ENCODE measurements at places on chromosomes 7 and 10.

- no peak for DNase-seq
Measured at GRCh38 chr7:43244784-43245183, 132.3 kb downstream of the HECW1 start.

GRCh38 chr7:131300572-131301466 is 26.9 kb upstream of the MKLN1 start:
- no peak for DNase-seq

DNA sequence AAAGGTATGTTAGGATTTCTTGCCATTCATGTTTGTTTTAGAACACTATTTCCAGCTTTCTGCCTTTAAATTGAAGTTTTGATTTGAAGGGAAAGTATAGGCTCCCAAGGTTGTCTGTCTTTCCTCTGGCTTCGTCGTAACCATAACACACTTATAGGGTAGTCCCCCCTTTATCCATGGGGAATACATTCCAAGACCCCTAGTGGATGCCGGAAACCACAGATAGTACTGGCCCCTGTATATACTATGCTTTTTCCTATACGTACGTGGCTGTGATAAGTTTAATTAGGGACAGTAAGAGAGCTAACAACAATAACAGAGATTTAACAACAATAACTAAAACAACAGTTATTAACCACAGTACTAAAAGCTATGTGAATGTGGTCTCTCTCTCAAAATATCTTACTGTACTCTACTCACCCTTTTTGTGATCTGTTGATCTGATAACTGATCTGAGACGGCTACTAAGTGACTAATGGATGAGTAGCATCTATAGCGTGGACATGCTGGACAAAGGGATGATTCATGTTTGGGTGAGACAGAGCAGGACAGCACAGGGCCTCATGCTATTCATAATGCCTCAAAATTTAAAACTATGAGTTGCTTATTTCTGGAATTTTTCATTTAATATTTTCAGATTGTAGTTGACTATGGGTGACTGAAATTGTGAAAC is 273.1 kb downstream of the AUTS2 start:
- DNase-seq: no peak

DNA sequence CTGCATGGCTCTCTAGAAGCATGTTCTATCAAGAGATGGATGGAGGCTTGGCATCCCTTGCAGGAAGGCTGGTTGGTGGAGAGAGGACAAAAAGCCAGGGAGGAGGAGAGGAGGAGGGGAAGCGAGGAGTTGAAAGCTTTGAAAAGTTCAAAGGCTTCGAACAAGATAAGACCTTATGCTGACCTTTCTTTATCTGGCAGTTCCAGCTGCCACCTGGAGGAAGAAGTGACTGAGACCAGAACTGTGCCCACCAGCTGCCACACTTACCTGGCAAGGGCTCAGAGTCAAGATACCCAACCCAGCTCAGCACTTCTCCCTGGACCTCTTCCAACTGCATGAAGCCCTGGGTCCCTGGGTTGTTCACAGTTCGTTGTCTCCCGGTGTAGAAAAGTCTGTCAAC is 14.8 kb downstream of the CCL24 start:
- DNase-seq: no peak

GRCh38 chr10:74502963-74503608 is 323.3 kb upstream of the KAT6B start:
- DNase-seq: no peak

DNA sequence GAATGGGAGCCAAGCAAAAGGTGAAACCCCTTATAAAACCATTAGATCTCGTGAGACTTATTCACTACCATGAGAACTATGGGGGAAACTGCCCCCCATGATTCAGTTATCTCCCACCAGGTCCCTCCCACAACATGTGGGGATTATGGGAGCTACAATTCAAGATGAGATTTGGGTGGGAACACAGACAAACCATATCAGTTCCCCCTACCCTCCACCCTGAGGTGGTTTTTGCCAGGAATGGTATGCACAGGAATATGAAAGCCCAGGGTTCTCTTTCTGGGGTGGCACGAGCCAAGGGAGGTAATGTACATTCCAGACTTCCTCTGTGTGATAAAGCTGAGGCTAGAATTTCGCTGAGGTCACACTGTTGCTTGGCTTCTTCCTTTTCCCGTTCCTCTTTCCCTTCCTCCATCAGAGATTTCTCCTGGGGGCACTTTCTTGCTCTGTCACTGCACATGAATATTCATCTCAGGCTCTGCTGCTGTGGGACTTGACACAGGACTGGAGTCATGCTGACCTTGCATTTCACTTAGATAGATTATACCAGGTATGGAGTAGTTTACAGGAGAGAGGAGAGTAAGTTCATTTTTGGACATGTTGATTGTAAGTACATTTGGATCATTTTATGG is 347.0 kb upstream of the MTPN start:
- DNase-seq: no peak

- DNase-seq: no peak
Measured at GRCh38 chr7:12809476-12809875, 122.0 kb downstream of the ARL4A start.

DNA sequence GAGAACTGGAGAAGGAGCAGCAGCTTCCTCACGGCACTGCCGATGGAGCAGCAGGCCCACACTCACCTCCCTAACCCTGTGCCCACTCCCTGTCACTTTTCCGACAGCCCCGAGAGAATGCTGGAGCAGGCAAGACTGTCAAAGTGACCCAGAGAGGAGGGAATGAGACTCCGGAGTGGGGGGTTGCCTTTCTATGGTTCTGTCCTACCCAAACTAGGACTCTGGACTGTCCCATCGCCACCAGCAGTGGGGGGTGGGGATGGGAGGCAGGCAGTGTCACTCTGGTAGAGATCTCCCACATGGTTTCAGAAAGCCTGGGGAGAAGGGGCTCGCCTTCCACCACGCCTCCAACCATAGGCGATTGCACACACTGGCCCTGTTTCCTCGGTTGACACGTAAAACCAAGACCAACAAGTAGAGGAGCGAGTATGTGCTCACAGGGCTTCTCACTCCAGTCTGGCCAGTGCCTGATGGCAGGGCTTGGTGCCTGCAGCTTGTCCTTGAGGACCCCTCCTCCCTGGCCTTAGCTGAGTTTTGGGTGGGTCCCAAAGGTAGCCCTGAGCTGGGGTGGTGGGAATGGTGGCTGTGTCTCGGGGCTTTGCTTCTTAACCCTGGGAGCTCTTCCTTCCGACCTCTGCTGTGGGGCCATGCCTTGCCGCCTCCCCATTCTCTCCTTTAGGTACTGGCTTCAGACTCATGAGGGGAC is 148.5 kb downstream of the PTPN20 start:
- no peak for DNase-seq

DNA sequence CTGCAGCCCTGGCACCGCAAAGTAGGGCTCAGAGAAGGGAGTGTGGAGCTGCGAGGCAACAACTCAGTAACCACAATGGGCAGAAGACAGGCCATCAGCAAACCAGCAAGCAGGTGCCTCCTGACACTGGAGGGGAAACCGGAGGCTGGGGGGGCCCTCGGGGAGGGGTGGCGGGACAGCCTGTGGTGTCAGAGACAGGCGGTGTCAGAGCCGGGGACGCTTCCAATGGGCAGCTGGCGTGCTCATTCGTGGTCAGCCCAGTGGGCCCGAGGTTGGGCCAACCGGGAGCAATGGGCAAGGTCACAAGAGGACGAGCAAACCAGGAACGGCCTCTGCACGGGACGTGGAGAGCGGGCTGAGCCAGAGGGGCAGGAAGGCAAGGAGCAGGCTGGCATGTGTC is 158.1 kb downstream of the MAD1L1 start:
- DNase-seq: no peak

- no peak for DNase-seq
Measured at GRCh38 chr7:36651404-36651803, 72.9 kb downstream of the AOAH start.

- DNase-seq: no peak
Measured at GRCh38 chr10:98262571-98262970, 5.4 kb downstream of the LOXL4 start.

GRCh38 chr7:51238981-51239495 is 77.6 kb downstream of the COBL start:
- no peak for DNase-seq

- DNase-seq: no peak
Measured at GRCh38 chr10:70668454-70668970, 3.8 kb upstream of the ADAMTS14 start.

DNA sequence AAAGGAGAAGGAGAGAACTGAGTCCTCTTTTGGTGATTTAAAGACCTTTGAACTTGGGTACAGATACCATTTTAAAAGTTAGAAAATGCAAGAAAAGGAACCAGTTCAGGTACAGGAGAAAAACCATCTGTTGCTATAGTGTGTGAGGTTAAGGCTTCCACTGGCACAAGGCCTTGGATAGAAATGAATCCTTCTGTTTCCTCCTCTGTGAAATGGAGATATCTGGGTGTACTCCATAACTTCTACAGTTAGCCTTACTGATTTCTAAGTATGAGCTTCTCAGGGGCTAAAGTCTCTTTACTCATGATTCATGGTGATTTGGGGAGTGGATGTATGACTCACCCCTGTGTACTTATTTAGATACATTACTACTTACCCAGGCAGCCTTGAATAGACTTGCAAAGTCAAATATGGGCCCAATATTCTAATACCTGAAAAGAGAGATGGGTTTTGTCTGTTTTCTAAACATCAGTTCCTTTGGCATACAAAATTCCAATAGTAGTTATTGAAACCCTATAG is 117.2 kb upstream of the ADO start:
- no peak for DNase-seq

DNA sequence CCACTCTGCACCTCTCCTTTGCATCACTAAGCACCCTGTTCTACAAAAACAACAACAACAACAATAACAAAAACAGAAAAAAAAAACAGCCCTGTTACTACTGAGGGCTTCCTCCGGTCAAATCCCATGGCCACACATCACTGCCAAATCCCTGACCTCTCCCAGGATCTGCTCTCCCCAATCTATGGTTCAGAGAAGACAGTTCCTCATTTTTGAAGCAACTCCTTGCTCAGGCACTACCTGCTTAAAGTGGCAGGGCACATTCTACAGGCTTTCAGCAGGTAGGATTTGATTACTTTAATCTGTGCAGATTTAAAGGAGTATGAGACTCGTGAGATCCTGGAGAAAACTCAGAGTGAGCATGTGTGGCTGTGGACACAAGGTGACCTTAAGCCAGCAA is 46.9 kb downstream of the PIK3CG start:
- DNase-seq: no peak

DNA sequence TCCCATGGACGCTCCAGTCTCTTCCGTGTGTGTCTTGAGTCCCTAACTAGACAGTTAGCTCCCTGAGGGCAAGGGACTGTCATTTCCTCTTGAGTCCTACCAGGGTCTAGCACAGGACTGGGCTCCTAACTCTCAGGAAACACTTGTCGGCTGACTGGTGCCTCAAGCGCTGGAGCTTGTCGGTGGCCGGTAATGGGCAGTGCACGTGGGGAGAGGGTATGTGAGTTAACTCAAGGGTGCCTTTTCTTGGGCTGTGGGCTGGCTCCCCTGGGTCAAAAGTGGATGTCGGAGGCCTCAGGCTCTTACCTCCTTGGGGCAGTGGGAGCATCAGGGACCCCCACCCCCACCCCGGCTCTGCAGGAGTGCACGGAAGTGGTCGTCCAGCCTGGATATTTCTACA is 32.9 kb downstream of the ZNF775 start:
- no peak for DNase-seq

GRCh38 chr10:114545071-114545470 is 113.0 kb downstream of the ABLIM1 start:
- no peak for DNase-seq

GRCh38 chr7:106681815-106682495 is 21.0 kb upstream of the CCDC71L start:
- no peak for DNase-seq

- DNase-seq: no peak
Measured at GRCh38 chr7:150621376-150621775, 10.8 kb downstream of the GIMAP6 start.

DNA sequence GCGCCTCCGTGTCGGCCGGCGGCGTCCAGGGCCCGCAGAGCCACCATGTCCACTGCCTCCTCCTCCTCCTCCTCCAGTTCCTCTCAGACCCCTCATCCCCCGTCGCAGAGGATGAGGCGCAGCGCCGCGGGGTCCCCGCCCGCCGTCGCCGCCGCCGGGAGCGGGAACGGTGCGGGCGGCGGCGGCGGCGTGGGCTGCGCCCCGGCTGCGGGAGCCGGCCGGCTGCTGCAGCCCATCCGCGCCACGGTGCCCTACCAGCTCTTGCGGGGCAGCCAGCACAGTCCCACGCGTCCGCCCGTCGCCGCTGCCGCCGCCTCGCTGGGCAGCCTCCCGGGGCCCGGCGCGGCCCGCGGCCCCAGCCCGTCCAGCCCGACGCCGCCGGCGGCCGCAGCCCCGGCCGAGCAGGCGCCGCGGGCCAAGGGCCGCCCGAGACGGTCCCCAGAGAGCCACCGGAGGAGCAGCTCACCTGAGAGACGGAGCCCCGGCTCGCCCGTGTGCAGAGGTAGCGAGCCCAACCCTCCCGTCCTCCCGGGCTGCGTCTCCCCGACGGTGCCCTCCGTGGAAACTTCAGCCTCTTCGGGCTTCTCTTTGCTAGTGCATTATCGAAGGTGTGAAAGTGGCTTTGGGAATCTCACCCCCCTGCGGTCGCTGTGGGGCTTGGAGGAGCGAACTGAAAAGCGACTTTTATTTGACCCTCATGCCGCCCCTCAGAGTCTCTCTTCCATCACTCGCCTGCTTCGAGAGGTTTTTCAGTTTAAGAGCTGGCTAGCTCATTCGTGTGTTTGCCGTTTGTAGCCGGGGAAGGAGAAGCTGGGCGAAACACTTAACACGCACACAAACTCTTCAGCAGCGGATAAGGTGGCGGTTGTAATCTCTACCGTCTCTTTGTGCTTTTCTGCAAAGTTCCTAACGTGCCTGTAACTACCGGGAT is 975 bp downstream of the GLCCI1 start:
- DNase-seq: no peak

DNA sequence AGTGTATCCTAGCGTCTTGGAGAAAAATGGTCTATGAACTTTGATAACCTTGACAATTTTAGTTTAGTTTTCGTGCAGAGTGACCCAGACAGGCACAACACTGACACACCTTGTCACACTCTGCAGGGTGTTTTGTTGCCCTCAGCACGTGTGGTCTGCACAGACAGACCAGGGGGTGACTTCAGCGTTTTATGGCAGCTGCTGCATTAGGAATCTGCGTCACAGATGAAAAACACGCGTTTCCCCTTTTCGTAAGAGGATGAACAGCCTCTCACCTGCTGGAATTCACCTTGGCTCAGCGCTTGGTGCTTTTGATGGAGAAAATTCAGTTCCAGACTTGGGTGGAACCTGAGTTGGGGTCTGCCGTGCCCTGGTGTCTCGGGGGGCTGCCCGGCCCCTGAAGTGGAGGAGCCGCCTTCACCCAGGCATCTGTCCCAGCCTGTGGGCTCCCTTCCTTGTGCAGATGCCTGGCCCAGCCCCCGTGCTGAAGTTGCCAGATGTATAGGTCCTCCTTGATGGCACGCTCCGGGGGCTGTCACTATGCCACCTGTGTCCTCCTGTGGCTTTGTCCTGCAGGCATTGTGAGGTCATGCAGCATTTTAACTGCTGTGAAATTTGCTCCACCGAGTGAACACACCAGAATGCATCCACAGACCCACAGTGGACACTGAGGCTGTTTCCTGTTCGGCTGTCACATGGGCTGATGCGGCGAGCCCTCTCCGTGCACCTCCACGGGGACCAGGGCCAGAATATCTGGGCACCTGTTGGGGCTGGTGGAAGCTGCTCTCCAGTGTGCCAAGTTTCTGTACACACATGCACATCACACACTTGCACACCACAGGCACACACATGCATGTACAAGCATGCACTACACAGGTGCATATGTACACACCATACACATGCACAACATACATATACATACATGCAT is 18.3 kb downstream of the INPP5A start:
- DNase-seq: no peak

- DNase-seq: no peak
Measured at GRCh38 chr7:101754424-101755159, 62.8 kb upstream of the CUX1 start.
